ENCODE measurements at places on chromosomes 12 and 14. TPM values are rescaled to one million over a fixed set of nuclear protein-coding genes. Genes with fewer than 3 reads are reported as not detected.

- DNase-seq: peak; percentile 82
Measured at GRCh38 chr12:58148405-58148804, 207.0 kb downstream of the ATP23 start.

GRCh38 chr14:88470542-88471440 lies 84.0 kb downstream of the PTPN21 start:
- DNase-seq: peak; percentile 54

GRCh38 chr12:13039328-13039956 lies 4.7 kb upstream of the FAM234B start:
- DNase-seq: no peak

Gene DENND5B
- total RNA-seq: 4.2 TPM

DNA sequence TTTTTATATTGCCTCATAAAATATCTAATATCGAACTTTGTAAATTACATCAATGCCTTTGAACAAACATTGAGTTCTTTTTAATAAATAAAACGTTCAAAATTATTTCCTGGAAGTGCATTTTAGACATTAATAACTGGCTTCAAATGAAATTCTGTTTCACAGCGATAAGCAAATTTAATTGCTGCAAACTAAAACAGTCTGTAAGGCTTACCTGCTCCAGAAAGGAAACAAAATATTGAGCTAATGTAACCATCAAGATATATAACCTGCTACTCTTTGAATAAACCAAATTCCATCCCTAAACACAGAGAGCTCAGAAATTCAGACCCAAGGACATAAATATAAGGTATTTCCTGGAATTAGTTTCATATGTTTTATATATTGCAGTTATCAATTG lies 651.3 kb downstream of the MED13L start:
- DNase-seq: no peak

DNA sequence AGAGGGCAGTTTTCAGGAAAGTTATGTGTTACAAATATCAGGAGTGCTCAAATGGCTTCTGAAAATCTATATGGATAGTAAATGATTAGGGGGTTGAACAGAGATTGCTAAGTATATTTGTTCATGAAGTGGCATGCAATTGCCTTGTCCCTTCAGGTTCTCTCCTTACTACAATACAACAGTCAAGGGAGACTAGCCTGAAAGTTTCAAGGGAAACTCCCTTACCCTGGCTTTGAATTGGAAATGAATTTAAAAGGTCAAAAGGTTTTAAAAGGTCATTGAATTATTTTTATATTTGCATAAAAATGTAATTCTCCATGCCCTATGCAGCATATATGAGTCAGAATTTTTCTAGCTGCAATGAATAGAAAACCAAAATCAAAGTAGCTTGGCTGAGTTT lies 253.1 kb upstream of the SYT1 start:
- no peak for DNase-seq

DNA sequence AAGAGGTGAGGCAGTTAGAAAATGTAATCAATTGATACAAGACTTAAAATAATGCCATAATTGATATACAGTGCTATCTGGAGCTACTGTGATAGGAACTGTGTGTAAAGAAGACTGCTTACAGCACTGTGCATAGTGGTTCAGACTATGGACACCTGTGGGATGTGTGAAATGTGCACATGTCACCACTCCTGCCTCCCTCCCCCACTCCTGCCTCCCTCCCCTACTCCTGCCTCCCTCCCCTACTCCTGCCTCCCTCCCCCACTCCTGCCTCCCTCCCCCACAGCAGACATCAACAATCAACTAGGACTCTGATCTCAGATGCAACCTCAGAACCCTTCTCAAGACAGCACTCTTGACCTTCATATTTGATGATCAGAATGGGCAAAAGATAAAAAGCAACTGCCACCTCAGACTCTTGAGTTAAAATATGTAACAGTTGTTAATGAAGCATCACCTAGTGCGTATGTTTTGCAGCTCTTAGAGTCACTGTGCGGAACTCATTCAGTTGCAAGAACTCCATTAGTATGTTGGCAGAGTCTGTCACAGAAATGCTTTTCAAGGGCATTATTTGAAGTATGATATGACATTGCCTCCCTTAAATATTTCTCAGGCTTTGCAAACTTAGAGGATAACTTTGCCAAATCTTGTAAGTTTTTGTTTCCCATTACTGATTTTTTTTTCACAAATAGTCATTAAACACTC lies 255.2 kb upstream of the DDHD1 start:
- no peak for DNase-seq

- DNase-seq: no peak
Measured at GRCh38 chr12:22635812-22636211, 10.8 kb downstream of the ETNK1 start.

Gene CAPS2
- 8.4 TPM for total RNA-seq

- DNase-seq: peak; percentile 79
Measured at GRCh38 chr14:56422703-56423213, 156.8 kb upstream of the TMEM260 start.

- no peak for DNase-seq
Measured at GRCh38 chr14:56195223-56195622, 77.0 kb downstream of the PELI2 start.

GRCh38 chr14:74326369-74327152 lies 21.7 kb upstream of the VRTN start:
- DNase-seq: no peak

DNA sequence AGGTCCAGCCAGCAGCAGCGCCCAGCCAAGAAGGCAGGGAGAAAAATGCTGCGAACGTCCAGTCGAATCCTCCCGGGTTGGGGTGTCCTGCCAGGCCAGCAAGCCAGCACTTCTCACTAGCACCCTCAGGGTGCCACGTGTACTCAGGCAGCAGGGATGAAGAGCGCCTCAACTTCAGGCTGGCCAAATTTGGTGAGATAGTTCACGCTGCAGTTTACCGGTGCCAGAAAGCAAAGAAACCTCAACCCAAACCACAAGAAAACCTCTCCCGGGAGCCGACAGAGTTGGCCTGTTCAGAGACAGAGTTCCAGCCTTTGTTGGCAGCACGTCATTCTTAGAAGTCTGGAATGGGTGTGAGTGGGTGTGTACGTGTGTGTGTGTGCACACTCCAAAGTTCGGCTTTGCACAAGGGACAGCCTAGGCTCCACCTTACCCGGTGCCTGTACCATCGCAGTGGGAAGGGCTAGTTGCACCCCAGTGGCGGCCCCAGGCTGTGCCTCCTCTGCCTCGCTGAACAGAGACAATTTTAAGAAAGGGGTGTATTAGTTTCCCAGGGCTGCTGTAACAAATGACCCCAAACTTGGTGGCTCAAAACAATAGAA lies 42.1 kb downstream of the ELK3 start:
- DNase-seq: no peak

DNA sequence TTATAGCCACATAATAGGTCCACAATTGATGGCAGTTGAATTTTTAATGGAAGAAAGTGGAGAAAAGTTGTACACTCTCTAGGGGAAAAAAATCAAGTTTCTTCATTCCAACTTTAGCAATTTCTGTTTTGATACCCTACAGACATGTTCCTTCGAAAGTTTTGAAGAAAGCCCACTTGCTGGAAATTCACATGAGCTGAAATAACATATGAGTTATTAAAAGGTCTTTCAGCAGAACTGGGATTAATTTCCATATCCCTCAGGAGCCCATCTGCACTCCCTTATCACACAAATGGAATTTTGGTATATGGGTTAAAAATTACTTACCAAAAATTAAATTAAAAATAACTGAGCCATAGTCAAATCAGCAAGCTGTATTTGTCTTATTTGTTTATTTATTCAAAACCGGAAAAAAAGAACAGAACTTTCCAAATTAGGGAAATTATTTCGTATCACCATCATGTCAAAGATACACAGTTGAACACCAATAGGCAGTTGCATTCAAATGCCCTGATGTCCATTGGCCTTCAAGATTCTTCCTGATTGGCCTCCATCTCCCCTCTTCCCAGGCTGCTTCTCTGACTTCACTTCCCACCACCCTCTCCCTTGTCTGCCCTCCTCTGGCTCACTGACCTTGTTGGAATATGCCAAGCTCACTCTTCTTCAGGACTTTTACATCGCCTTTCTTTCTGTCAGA lies 445.5 kb downstream of the EGLN3 start:
- no peak for DNase-seq

Gene SYNDIG1L
- total RNA-seq: not detected

DNA sequence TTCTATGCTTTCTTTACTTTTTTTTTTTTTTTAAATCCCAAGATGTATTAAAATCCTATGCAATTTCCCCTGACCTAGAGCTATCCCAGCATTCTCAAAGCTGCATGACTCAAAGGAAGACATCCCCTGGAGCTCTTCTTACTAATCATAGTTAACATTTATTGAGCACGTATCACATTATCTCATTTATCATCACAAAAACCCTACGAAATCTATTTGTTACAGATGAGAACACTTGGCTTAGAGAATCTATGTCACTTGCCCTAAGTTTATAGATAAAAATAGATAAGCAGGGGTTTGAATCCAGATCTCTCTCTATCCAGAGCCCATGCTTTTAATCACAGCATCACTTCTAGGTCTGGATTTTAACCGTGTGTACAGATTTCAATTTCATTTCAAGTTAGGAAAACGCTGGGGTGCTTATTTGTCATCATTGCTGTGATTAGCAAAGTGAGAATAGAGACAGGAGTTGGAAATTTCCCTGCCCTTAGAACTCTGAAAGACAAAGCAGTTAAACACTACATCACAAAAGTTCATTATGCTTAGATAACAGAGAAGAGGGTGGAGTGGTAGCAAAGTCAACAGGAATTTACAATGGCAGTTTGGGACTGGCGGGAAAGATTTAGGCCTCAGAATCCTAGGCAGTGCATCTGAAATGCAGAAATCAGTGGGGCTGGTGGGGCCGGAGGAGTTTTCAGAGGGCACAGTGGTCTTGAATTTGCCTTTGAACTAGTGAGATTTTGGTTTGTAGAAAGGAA lies 177.7 kb upstream of the FRMD6 start:
- peak; percentile 72 for DNase-seq
